GDM1 (cell line): ENCODE measurements at places on chromosomes 5 and 9.
A peak's percentile ranks its signal among the peaks of the same experiment; 100 is the strongest.

- DNase-seq, result no peak
These were observed 1.7 kb downstream of the TNFSF8 start for GRCh38 chr9:114928671-114929070.

- no peak for DNase-seq
These were observed 14.4 kb upstream of the TMOD1 start for GRCh38 chr9:97487107-97487506.

GRCh38 chr9:132732326-132733259, 62.3 kb downstream of the GTF3C4 start:
- DNase-seq, result no peak

GRCh38 chr5:56501781-56502557, 268.8 kb upstream of the ANKRD55 start:
- DNase-seq, result no peak

DNA sequence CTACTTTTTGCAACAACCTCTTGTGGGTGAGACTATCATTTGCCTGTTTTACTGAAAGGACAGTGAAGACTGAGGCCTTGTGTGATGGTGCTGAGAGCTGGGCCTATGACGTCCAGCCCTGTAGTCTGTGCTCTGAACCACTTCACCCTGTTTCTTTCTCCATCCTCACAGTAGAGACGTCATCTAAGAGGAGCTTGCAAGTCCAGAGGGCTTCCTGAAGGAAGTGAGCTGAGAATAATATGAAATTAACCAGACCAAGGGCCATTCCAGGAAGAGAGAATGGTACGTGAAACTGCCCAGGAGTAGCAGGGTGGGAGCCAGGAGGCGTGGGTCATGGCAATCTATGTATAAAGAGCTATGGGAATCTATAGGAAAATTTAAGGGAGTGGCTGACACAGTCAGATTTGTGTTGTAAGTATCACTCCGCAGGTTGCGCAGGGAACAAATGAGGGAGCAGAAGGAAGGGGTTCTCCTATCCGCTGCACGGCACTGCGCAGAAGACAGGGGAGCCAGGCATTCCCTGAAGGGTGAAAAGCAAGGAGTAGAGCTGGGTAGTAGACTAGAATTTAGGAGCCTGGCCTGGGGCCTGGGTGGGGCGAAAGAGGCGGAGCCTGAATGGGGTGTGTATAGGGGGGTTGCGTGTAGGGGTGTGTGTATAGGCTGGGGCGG, 596 bp upstream of the FGFR4 start:
- no peak for DNase-seq

- DNase-seq, result no peak
These were observed 84.2 kb downstream of the GPBP1 start for GRCh38 chr5:57258052-57258451.

DNA sequence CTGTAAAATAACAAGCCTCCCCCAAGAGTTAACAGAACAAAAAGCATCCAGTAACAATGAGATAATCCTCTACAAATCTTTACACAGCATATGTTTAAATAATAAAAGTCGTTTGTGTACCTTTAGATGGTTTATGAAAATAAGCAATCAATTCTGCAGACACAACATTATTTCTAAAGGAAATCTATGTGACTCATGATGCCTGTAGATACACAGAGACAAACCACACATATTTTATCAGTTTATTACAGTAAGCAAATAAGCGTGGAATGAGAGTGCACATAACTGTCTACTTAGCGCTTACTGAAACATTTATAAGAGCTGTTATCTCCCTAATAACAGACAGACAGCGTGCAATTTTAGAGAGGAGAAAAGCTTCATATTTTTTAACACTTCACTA, 243.6 kb downstream of the AP3B1 start:
- DNase-seq, result no peak

DNA sequence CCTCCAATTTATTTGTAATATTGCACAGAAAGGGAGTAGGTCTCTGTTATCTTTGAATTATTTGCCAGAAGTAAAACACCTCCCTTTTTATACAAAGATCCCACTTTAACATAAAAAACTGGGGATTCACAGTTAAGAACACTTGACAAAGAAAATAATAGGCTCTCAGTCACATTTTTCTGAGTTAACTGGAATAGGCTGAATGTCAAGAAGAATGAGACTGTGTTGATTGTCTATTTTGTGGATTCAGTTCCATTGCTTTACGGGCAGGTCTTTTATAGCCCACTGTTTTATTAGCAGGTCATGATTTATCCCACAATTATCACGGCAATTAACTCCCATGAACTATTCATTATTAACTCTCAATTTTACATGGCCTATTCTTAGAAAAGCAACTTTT, 427.4 kb downstream of the CTNND2 start:
- DNase-seq, result no peak

DNA sequence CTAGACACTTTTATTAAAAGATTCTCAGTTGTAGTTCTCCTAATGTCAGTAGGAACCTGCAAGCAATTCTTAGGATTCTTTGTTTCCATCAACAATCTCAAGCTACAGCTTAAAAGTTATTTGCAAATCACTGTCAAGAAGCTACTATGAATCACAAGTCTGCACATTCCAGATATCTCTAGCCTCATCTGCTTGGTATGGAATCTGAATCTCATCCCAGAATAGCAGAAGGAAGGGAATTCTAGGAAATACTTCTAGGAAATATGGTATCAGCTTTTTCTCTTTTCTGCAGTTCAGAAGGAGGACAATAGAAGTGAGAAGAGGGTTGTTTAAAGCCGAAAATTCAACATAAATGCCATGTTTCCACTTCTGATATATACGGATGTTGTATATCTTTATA, 792.2 kb upstream of the CDH9 start:
- DNase-seq, result no peak

DNA sequence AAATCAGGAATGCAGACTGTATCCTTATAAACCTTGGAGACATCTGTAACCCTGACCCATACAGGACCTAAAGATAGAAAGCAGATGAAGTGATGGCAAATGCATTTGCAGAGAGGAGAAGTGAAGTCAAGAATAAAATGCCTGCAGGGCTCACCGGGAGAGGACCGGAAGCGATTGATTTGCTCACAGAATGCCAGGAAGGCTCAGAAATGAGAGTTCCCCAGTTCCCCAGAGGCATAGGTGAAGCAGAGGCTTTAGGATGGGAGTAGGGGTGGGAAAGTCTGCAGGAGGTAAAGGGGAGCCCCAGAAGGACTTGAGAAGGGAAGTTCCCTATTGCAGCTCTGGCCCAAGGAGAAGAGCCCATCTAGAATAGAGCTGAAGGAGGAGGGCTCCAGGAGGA, 63.9 kb upstream of the TNFAIP8 start:
- no peak for DNase-seq

DNA sequence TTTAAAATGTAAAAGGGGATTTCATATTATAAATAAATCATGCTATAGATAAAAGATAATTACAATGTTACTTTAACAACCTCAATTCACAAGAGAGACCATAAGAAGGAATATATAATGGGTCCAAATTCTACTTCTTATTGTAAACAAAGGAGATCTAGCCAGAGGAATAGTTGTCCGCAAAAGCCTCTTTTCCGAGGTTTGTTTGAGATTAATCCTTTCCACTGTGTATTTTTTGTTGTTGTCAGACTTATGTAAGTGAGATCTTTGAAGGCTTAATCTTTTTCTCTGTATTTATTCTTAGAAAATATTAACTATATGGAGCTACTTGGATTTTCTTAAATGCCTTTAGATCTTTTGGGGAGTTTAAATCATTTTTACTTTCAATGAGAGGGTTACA, 1299.3 kb upstream of the WWC1 start:
- DNase-seq, result no peak

DNA sequence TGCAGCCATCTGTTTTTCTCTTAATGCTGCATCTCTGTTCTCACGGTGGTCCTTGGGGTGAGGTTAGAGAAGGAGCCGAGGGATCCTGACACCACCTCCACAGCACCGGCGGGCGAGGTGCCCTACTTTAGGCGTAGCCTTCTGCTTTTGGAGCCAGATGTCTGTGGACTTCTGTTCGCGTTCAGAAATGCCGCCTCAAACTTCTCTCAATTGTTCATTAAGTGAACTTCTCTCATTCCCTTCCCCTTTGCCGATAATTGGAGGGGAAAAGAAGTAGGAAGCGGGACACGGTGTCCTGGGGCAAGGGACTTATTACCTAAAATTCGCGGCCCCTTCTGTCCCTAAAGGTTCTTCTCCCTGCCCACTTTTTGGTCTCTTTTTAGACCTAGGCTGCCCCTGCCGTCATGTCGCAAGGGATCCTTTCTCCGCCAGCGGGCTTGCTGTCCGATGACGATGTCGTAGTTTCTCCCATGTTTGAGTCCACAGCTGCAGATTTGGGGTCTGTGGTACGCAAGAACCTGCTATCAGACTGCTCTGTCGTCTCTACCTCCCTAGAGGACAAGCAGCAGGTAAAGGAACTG, 455 bp downstream of the KIF20A start:
- no peak for DNase-seq

GRCh38 chr9:126612326-126612812, 1.4 kb upstream of the LMX1B start:
- no peak for DNase-seq

DNA sequence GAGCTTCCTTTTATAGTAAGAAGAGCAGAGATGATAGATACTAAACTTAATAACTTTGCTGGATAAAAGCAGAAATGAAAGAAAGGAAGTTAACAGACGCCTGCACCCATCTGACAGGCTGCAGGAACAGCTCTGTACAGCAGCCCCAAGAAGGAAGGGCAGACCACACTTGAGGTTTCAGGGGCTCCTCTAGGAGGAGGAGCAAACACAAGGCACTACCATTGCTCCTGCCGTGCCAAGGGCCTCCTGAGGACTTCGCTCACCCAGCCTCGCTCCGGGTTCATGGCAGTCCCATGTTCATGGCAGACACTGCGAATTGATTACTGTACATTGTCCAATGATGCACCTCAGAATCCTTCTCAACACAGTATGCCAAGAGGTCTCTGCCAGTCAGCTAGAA, 85.1 kb downstream of the AMBP start:
- peak; percentile 81 for DNase-seq

DNA sequence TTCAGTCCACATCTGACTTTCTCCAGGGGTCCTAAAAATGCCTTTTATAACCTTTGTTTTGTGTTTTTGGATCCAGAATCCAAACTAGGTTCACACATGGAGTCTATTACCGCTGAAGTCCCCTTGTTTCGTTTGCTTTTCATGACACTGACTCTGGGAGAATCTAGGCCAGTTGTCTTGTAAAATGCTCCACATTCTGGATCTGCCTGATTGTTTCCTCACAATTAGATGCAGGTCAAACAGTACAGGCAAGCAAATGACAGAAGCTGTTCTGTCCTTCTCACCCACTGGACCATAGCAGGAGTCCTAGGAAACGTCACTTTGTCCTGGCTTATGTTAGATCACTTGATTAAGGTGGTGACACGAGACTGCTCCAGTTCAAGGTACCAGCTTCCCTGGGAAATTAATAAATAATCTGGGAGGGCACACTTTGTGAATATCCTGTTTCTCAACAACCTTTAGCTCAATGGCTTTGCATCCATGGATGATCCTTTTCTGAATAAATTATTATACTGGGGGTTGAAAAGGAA, 34.1 kb downstream of the FABP6 start:
- DNase-seq, result no peak

- peak; percentile 47 for DNase-seq
These were observed 187.4 kb upstream of the SLC24A2 start for GRCh38 chr9:19976226-19976625.

DNA sequence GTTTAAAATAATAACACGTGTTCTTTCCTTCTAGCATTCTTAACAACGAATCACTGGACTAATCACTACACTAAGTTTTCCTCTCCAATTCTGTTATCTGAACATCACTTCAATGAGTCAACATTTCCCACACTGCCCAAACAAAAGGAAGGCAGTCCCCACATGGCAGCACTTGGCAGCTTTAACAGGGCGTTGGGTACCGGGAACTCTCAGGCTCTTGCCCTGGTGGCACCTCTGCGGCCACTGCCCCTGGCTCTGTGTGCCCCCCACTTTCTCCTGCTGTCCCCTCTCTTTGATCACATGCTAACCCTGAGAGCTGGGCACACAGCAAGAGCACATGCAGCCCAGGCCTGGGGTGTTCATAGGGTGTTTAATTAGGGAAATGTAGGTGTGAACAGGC, 15.7 kb downstream of the SLC6A3 start:
- no peak for DNase-seq

- DNase-seq, result no peak
These were observed 166.2 kb upstream of the PPP2R2B start for GRCh38 chr5:147044572-147045273.

GRCh38 chr9:99078717-99079116, 26.2 kb upstream of the TGFBR1 start:
- DNase-seq, result no peak

GRCh38 chr5:153158608-153159007, 331.9 kb upstream of the GRIA1 start:
- no peak for DNase-seq

GRCh38 chr9:34370335-34370969, 6.2 kb downstream of the MYORG start:
- DNase-seq, result no peak

GRCh38 chr9:91681461-91682305, 258.1 kb upstream of the NFIL3 start:
- peak; percentile 59 for DNase-seq

DNA sequence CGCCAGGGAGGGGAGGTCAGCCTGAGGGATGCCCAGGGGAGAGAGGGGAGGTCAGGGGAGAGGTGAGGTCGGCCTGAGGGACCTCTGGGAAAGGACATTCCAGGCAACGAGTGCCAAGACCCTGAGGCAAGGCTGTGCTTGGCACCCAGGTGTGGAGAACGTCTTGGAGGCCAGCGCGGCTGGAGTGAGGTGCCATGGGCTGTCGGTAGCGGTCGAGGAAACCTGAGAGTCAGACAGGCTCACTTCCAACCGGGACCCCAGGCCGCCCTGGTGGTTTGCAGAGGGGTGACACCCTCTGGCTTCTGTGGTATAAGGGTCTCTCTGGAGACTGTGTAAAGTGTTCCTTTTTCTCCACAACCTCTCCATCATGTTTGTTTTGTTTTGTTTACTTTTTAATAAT, 82.9 kb downstream of the CACNA1B start:
- DNase-seq, result no peak

DNA sequence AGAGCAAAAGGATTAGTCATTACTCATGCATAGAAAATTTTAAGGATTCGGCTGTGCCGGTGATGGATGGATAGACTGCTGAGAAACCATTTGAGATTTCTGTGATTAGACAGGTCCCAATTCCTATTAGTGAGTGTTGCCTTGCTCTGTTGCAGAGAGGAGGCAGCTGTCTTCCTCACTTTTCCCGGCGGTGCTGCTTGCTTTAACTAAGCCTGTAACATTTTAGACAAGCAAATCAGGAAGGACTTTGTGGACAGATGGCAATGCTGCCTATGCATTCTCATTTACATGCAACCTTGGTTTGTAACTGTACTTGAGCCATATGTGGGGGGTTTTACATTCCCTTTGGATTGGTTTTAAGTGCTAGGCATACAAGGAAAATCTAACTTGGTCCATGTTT, 1176.3 kb downstream of the CDH18 start:
- no peak for DNase-seq

DNA sequence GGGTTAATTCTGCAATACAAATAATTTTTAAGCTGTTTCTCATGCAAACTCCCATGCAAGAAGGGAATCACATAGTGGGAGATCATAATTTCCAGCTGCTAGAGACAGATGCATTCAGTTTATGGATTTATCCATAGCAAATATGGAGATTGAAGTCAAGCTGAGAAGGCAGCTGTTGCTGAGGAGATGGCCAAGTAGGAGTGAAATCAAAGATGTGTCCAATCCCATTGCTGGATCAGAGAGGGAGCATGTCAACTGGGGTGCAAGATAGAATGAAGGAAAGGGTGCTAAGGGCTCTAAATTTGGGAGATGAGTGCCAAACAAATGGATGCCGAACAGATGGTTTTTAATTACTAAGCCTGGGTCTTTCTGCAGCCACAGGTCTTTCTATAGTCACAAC, 504.5 kb downstream of the NFIB start:
- no peak for DNase-seq

GRCh38 chr5:153508700-153509099, 18.2 kb downstream of the GRIA1 start:
- DNase-seq, result no peak
